Bone marrow (tissue), 2 donors: ENCODE measurements at places on chromosomes 6 and 20.

GRCh38 chr20:4026093-4026601 lies 10.8 kb upstream of the RNF24 start:
- no peak for DNase-seq

GRCh38 chr6:73586416-73586974 lies 65.7 kb upstream of the EEF1A1 start:
- no peak for DNase-seq

DNA sequence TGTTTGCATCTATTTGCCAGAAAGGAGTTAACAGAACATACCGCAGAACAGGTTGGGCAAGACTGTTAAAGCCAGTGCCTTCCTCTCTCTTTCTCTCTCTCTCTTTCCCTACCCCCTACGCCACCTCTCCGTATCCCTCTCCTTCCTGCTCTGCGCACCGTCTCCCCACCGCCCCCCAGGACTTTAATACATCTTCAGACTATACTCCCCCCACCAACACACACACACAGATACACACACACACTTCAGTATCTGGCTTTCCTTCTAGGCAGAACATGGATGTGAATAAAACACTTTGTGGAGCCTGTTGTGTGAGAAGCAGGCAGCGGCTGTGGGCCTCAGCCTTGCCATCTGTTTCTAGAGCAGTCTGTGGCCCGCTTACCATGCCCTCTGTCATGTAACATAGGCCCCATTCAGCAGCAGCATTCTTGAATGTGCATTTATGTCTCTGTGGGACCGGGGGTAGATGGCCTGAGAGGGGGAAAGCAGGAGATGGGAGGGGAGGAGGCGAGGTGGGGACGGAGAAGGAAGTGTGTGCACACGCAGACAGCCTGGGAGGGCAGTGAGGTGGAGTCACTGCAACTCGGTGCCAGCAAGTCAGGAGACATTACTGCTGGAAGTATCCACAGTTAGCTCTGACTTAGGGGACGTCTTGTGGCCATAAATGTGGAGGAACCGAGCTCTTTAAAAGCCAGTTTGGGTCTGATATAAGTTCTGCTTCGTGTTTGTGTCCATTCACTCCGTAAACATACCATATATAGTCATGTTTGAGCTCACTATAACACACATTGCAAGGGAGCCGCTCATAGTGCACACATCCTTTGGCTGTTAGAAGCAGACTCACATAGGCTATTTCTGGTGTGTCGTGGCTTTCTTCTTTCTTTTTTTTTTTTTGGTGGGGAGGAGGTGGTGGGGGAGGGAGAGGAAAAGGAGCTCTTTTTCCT lies 38.4 kb downstream of the RREB1 start:
- peak; percentile 22 for DNase-seq

- no peak for DNase-seq
Measured at GRCh38 chr6:37688078-37688850, 9.4 kb downstream of the MDGA1 start.

GRCh38 chr6:90514496-90514895 lies 72.4 kb downstream of the MAP3K7 start:
- no peak for DNase-seq

DNA sequence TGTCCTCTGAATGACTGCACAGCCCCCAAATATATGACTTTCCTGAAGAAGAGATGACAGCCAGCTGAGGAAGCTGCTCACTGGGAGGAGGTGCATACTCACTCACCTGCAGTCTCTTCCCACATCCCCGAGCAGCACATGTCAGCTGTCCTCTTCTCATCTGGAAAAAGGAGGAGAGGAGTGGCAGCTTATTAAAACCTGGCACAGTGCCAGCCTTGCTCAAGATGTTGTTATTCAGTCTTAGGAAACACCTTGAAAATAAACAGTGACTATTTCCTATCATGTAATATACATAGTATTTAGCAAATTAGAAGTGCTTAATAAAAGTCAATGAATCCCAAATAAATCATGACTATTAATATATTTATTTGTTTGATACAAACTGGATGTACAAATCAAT lies 232.9 kb downstream of the EPM2A start:
- DNase-seq = no peak

DNA sequence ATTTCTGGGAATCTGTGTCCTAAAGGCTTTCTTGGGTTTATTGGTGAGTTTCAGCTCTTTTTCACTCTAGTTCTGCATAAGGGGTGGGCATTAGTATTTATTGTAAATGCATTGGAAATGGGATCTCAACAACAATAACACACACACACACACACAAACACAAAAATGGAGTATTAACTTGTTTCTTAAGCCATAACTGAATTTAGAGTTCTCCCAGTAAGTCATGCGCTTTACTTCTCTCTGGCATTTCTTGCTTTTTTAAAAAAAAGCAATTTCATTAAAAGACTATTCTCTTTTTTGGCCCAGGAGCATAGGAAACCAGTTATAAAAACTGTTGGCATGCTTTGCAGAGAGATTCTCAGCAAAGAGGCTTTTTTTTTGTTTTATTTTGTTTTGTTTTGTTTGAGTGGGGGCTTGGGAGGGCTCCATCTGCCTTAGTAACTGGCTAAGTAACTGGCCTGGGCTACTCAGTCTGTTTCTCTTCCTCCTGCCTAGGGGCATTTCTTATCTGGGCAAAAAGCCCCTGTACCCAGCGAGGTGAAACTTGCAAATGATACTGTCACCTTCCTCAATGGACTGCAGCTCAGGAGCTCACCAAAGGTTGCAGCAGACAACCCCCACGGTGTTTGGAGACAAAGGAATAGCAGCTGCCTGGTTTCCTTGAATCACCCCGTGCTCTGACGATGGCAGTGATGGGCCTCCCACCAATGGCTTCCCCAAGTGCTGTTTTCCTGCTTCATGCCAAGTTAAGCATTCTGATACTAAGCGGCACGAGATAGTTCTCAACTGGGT lies 128.5 kb downstream of the BCAS1 start:
- DNase-seq = no peak
